ENCODE measurements at places on chromosomes 16 and 17. TPM values are rescaled to one million over a fixed set of nuclear protein-coding genes. Genes with fewer than 3 reads are reported as not detected.

Gene OR3A2
- total RNA-seq, result not detected

Gene PRCD
- 5.7 TPM for total RNA-seq

Gene MED1
- total RNA-seq, result 20.7 TPM

Gene OR3A3
- total RNA-seq, result not detected

Gene TP53TG3
- not detected for total RNA-seq

Gene RASL10B
- 2.4 TPM for total RNA-seq

Gene CBFA2T3
- total RNA-seq, result not detected

Gene ITGB3
- 2.6 TPM for total RNA-seq

Gene TBX2
- 13.8 TPM for total RNA-seq

Gene ASGR2
- not detected for total RNA-seq

Gene PMP22
- 134 TPM for total RNA-seq

Gene KRTAP3-2
- not detected for total RNA-seq

Gene KRTAP3-1
- total RNA-seq, result not detected

Gene CCDC200
- not detected for total RNA-seq

Gene KCNJ2
- 0.62 TPM for total RNA-seq

Gene ARL16
- total RNA-seq, result 23.2 TPM

Gene BMERB1
- total RNA-seq, result 31.9 TPM
